Daoy (cell line): ENCODE measurements at places on chromosomes 12 and 14. TPM values are rescaled to one million over a fixed set of nuclear protein-coding genes. Genes with fewer than 3 reads are reported as not detected.

GRCh38 chr12:81627336-81628189 is 131.6 kb downstream of the PPFIA2 start:
- peak; percentile 23 for DNase-seq

DNA sequence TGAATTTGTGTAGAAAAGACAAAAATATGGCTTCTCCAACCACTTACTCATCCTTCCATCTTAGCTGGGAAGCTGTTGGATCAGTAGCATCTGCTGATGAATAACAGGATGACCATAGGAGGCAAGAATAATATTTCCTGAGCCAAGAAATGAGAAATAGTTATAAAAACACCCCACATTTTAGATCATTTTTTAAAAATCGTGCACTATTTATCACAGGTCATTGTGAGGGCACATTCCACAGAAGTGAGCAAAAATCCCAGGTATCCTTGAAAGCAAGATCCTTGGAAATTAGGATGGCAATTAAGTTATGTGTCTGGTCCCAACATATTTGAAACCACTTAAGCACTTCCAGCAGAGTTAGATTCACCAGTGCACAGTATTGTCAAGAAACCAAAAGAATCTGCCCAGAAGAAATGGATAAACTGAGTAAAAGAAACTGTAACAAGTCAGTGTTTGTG is 8.4 kb downstream of the FAR2 start:
- DNase-seq: peak; percentile 48

GRCh38 chr12:122026706-122027333 is 5.1 kb downstream of the BCL7A start:
- DNase-seq: no peak

DNA sequence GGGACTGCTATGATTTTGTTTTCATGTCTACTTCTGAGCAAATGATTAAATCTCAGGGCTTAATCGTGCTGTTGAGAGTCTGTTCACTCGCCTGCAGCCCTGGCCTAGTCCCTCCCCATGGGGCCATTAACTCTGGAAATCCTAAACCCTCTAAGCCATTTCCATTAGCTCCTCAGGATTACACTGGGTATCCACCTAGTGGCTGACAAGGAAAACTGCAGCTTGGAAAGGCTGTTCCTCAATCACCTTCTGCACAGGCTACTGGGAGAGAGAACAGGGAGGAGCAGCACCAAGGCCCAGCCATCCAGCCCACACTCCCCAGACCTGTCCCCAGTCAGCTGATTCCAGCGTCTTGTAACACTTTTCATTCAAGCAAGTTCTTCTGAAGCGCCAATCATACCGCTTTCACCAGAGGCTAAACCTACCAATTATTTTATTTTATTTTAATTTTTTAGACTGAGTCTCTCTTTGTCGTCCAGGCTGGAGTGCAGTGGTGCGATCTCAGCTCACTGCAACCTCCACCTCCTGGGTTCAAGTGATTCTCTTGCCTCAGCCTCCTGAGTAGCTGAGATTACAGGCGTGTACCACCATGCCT is 48.7 kb downstream of the NEUROD4 start:
- peak; percentile 58 for DNase-seq

DNA sequence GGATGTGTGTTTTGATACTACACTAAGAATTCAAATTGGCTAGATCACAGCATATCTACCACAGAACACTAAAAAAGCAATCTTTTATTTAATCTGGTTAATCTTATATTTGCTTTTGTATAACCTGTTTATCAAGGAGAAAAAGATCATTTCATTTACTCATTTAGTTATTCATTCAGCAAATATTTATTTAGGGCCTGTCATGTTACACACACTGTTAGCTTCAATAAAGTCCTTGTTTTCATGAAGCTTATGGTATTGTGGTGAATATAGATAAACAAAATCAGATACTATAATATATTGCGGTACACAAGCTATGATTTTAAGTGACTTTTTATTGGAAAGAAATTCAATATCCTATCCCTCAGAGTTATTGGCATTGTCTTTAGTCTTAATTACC is 350.8 kb downstream of the LRFN5 start:
- DNase-seq: no peak

DNA sequence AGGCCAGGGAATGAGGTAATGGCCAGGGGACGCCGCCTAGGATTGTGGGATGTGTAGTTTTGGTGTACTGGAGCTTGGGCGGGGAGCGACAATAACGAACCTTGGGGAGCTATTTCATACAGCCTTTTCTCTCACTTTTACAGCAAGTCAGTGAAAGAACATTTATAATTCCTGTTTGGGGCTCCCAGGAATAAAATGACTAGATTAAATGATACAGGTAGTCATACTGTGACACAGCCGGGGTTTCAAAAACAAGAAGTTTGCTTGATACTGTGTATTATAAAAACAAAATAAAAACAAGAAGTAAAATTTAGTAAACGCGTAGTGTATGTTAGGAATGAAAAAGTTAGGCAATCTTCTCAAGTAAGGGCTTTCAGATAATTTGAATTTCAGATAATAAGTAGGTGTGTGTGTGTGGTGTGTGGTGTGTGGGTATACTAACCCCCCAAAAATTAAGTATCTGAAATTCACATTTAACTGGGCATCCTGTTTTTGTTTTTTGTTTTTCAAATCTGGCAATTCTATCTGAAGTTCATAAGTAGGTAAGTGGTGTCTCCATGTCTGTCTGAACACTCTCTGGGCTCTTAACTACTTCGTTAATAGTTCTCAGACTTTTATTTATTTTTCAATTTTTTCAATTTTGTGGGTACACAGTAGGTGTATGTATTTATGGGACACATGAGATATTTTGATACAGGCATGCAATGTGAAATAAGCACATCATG is 458 bp upstream of the DCTN2 start:
- DNase-seq: no peak

DNA sequence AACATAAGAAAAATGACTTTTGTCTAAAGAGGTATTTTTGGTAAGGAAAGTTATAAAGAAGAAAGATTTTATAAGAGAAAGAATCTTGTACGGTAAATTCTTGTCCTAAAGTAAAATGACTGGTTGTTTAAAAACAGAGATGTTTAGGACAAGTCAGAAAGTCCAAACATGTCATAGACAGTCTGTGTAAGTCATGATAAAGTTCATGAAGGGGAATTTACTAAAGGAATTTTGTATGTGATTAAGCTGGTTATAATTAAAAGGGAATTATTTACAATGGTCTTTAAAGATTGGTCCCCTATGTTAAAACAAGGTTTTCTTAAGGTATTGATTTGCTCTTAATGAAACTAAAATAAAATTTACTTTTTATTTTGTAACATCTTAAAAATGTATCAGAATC is 269.4 kb upstream of the CCDC196 start:
- DNase-seq: no peak

GRCh38 chr14:87805315-87805723 is 187.7 kb downstream of the GALC start:
- peak; percentile 32 for DNase-seq

DNA sequence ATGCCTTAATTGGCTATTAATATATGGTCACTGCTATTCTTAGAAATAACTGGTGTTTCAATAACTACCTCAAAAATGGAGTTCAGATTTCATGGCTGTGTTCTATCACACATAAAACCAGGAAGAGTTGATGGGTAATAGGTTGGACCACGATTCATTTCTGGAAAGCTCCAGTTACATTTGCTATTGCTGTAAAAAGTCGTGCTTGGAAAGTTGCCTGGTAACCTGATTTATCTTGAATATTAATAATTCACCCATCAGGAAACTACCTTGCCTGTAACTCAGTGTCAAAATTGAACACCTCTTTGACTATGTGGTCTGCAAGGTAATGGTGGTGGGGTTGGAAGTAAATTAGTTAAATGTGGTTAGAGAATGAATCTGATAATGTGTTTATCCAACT is 104.7 kb upstream of the IFNG-AS1 start:
- no peak for DNase-seq

DNA sequence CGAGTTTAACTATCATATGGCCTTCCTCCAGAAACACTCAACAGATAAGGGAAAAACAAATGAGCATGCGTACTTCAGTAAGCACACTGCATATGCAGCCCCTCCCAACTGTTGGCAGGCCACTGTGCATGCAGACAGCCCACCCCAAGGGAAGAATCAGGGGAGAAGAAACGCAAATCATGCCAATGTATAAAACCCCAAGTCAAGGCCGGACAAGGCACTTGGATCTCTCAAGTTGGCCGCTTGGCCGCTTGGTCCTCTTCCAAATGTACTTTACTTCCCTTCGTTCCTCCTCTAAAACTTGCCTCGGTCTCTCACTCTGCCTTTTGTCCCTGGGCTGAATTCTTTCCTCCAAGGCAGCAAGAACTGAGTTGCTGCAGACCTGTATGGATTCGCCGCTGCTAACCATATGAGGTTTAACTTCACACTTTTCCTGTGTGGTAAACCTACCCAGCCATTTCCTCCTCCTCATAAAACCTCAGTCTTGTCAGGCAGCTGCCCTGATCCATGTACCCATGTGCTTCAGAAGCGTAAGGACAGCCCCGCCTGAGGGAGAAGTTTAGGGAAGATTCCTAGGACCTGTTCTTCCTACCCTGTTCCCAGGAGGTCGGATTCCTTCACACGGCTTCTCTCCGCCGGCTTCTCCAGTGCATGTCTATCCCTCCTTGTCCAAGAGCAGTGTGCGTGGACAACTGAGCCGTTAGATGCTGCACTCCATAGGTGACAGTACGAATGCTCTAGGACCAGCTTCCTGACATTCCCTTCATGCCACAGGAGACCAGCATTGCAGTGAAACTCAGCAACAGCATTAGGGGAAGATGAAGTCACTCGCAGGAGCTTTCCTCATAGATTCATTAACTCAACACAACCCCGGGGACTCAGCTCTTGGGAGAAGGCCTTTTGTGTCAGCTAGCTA is 188.0 kb downstream of the MON2 start:
- DNase-seq: no peak

DNA sequence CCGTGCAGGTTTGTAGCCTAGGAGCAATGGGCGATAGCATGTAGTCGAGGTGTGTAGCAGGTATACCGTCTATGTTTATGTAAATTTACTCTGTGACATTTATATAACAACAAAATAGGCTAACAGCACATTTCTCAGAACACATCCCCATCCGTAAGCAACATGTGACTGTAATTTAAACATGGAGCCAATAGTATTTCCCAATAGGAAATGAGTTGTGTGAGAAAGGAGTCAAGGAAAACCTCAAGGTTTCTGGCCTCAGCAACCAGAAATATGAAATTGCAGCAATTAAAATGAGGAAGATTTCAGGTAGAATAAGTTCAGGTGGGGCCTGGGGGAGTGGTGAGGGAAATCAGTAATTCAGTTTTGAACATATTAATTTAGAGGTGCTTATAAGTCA is 136.0 kb downstream of the MSRB3 start:
- DNase-seq: no peak

Gene ATF7IP
- total RNA-seq: 16.5 and 35.3 TPM in 2 replicates
